ENCODE measurements at places on chromosomes 2 and 18.

DNA sequence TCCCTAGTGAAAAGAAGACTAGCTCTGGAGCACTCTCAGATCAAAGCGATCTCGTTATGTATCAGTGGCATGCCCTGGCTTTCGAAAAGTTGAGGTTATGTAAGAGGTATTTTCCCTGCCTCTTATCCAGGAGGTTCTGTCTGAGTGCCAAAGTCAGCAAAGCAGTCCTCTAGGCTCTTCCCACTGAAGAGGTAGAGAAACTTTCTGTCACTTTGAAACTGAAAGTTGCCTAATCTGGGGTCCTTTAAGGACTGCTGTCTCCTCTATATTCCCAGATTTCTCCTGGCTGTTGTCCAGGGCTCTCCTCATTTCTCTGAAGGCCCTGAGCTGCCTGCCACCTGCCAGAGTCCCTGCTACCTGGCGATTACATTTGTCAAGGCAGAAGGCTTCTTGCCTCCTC, 96.3 kb downstream of the B3GNT2 start:
- DNase-seq = no peak

- DNase-seq = no peak
Observed at GRCh38 chr2:118791483-118791882, 56.0 kb downstream of the EN1 start.

- DNase-seq = no peak
Observed at GRCh38 chr2:140949932-140950331, 1180.9 kb downstream of the LRP1B start.

- DNase-seq = no peak
Observed at GRCh38 chr2:231541645-231542044, 11.4 kb upstream of the NMUR1 start.

DNA sequence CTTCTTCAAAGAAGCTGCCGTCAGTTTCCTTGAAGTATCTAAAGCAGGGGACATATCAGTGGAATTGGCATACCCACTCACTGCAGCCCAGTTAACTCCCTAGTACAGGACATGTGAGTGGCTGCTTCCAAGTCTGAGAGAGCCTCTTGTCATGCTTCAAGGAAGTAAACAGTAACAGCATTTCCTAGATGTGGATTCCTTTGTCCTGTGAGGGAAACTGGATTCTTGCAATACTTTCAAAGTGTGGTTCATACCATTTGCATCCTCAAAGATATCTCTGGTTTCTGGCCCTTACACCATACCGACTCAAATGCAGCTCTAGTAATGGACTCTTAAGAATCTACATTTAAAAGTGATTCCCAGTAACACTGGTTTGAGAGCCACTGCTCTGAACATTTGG, 87.2 kb downstream of the ESCO1 start:
- DNase-seq = no peak

All from CD8-positive, alpha-beta memory T cell (primary cell).